OCI-LY7 (cell line): ENCODE measurements at places on chromosomes 3 and 15. TPM values are rescaled to one million over a fixed set of nuclear protein-coding genes. Genes with fewer than 3 reads are reported as not detected.

Gene RARB
- total RNA-seq = not detected in 2 replicates

GRCh38 chr3:189824629-189825312 is 193.6 kb downstream of the TP63 start:
- no peak for DNase-seq

Gene ISLR2
- total RNA-seq = not detected in 2 replicates

Gene CD47
- total RNA-seq = 50.0 and 59.9 TPM in 2 replicates

Gene IMPG2
- total RNA-seq = not detected in 2 replicates

GRCh38 chr3:70127192-70127591 is 127.7 kb downstream of the SAMMSON start:
- DNase-seq = no peak
